ENCODE measurements at places on chromosomes 6 and 20. TPM values are rescaled to one million over a fixed set of nuclear protein-coding genes. Genes with fewer than 3 reads are reported as not detected.

Gene GPR63
- total RNA-seq, result 0.27 TPM

Gene OTOR
- total RNA-seq, result not detected

Gene TAAR2
- total RNA-seq, result not detected

Gene KCNK16
- not detected for total RNA-seq

Gene CST4
- not detected for total RNA-seq

Gene RHAG
- not detected for total RNA-seq

Gene WDR46
- 74.7 TPM for total RNA-seq

Gene RPS6KA2
- 14.9 TPM for total RNA-seq

Gene SIM1
- 29.7 TPM for total RNA-seq

Gene ASCC3
- 70.0 TPM for total RNA-seq

Gene STX11
- total RNA-seq, result 1.9 TPM

GRCh38 chr6:145669627-145670034 is 65.7 kb downstream of the EPM2A start:
- peak; percentile 59 for DNase-seq

- no peak for DNase-seq
Measured at GRCh38 chr20:51237791-51238190, 214.9 kb upstream of the KCNG1 start.

- DNase-seq, result no peak
Measured at GRCh38 chr6:38375341-38375740, 264.4 kb downstream of the BTBD9 start.

- DNase-seq, result no peak
Measured at GRCh38 chr6:27604986-27605385, 132.1 kb upstream of the ZNF184 start.

- DNase-seq, result no peak
Measured at GRCh38 chr6:149385998-149386646, 13.9 kb upstream of the SUMO4 start.

- DNase-seq, result no peak
Measured at GRCh38 chr20:62650551-62651284, 8.4 kb downstream of the SLCO4A1 start.

DNA sequence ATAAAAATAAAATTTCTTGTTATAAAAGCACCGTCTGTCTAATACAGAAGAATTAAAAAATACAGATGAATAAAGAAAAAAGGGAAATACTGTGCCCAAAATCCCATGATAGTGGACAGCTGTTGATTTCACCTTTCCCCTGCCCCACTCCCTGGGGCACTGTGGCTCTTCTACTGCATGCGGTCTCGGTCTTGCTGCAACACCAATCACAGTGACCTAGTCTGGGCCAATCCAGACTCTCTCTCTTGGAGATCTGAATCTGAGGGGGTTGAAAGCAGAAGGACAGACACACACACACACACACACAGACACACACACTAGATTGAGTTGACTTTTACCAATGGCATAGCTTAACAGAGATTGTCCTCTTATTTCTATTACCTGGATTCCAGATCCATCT is 70.5 kb upstream of the FYN start:
- DNase-seq, result no peak

DNA sequence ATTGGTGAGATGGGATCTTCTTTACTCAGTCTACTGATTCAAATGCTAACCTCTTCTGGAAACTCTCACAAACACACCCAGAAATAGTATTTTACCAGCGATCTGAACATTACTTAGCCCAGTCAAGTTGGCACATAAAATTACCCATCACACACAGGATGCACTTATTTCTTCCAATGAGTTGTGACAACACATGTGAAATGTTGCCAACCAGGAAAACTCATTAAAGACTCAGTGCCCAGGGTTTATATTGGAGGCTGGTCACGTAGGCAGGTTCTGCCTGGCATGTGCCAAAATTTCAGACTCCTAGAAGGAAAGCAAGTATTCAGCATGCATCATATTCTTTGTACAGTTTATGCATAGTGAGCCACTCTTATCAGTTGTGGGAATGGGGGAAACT is 443.3 kb downstream of the EPM2A start:
- no peak for DNase-seq

DNA sequence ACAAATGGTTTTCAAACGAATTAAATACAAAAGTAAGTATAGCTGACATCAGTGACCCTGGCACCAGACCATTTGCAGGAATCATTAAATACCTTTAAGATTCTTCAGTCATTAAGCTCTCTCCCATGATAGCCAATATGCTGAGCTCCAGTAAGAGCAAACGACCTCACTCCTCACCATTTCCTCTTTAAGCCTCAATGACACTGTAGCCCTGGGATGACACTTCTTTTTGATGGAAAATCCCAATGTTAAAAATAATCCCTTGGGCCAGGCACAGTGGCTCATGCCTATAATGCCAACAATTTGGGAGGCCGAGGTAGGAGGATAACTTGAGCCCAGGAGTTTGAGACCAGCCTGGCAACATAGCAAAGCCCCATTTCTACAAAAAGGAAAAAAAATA is 3.3 kb upstream of the SGK1 start:
- DNase-seq, result no peak

GRCh38 chr6:32622545-32623401 is 14.4 kb upstream of the HLA-DQA1 start:
- DNase-seq, result peak; percentile 31

DNA sequence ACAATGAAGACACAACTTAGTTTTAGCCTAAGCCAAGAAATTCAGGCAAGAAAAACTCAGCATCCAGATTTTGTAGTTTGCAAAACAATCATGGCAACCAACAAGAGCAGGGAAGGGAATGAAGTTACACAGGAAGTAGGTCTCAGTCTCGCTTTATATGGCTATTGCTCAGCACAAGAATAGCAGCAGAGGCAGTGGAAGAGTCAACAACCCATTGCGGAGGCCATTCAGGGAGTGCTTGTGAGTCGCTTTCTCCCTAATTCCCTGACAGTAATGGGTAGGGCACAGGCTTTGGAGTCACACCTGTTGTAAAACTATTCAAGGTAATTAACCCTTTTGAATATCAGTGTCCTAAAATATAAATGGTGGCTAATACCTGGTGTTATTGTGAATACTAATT is 238.5 kb downstream of the HDGFL1 start:
- no peak for DNase-seq

DNA sequence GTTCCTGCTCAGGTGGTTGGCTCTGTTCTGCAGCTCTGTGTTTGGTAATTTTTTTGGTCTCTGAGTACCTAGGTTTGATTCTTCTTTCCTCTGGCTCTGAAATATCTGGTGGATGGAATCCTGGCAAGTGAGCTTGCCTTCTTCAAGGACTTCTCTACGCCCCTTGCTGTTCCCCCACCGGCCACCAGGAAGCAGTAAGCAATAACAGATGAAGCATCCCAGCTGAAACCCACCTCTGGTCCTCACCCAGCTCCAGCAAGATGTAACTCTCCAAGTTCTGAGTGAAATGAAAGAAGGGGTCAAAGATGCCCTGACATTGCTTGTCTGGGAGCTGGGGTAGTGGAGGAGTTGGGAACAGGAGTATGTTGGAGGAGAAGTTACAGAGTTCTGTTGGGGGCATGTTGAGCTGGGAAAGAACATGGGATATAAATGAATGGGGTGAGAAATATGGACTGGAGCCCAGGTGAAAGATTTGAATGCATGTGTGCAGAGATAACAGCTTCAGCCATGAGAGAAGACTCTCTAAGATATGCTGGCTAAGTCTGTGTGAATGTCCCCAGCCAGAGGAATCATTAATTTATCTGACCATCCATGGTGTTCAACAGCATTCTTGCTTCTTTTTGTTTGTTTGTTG is 51.3 kb upstream of the GLP1R start:
- DNase-seq, result peak; percentile 3

DNA sequence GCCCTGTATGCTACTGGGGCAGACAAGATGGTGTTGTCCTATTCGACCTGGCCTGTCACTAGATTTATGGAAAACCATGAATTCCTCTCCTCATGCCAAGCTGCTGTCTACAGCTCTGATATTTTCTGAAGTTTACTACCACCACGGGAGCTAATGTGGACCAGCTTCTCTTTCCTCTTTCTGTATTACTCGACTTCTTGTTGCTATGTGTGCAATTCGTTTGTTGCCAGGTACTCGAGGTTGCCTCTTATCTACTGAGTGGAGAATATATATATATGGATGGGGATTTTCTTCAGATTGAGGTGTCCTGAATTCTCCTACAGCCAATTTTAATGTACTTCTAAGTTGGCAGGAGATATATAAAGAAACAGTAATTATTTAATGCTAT is 34.7 kb downstream of the MAN1A1 start:
- DNase-seq, result no peak

DNA sequence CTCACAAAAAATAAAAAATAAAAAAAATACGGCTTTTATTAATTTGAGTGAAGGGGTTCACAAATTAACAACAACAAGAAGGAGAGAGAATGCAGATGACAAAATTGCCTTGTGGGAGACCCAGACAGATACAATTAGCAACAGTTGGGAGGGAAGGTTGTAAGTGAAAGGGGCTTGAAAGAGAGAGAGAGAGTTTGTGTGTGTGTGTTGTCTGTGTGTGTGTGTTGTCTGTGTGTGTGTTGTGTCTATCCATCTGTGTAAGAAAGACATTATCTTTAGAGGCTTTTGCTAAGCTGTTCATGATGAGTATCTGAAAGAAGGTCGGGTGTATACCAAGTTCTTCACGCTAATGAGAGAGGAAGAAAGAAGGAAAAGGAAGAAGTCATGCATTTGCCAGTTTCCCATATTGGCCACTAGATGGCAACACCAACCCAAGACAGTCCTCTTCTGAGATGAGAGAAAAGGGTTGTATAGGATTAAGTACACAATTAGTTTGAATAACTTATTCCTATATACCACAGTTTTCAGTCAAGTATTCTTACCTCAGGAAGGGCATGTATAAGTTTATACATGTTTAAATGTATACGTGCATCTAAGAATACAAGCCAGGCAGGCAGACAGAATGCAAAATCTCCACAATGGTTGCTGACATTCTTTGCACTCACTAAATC is 63.7 kb upstream of the CD2AP start:
- peak; percentile 71 for DNase-seq

GRCh38 chr20:45406260-45407066 is 1.6 kb upstream of the DBNDD2 start:
- DNase-seq, result peak; percentile 24

- DNase-seq, result peak; percentile 31
Measured at GRCh38 chr6:5463690-5464089, 202.4 kb downstream of the FARS2 start.

- DNase-seq, result no peak
Measured at GRCh38 chr6:84788689-84789088, 24.3 kb upstream of the TBX18 start.

- no peak for DNase-seq
Measured at GRCh38 chr20:51490635-51491034, 51.9 kb downstream of the NFATC2 start.

GRCh38 chr6:143328876-143329275 is 121.6 kb downstream of the ADAT2 start:
- DNase-seq, result no peak

- peak; percentile 1 for DNase-seq
Measured at GRCh38 chr20:43188234-43188653, 1.5 kb downstream of the PTPRT start.

- DNase-seq, result no peak
Measured at GRCh38 chr6:47854971-47855370, 73.1 kb downstream of the OPN5 start.

GRCh38 chr20:36881888-36882287 is 6.0 kb downstream of the TLDC2 start:
- DNase-seq, result peak; percentile 41

- peak; percentile 61 for DNase-seq
Measured at GRCh38 chr20:44979090-44979621, 12.8 kb downstream of the STK4 start.

DNA sequence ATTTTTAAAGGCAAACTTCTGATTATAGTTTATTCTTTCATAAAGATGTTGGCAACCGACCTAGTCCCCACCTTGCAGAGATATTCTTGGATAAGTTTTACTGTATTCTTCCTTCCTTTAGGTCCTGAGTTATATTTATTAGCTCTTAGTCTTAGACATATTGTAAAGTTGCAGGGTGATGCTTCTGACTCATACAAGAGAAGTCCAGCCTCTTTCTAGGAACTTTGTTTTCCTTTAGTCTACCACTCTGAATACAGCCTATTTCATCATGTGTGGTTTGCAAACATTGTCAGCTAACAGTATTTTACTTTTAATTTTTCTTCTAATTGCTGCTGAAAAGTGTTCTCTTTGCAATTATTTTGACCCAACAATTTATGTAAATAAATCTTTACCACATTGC is 686.7 kb downstream of the COL12A1 start:
- peak; percentile 24 for DNase-seq

DNA sequence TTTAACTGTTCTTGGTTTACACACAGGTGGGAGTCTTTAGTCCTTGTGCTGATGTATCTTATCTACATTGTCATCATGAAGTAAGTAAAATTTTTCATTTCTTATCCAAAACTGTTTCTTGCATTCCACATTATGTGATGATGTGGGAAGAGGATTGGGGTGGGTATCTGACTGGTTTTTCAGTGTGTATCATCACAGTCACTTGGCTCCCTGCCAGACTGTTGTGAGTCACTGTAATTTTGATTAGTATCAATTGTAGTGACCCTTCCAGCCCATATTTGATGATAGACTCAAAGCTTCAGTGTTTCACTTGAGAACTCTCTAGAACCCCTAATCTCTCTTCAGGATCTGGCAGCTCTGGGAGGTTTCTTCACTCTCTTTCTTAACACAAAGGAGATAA is 84.5 kb upstream of the RIN2 start:
- no peak for DNase-seq

DNA sequence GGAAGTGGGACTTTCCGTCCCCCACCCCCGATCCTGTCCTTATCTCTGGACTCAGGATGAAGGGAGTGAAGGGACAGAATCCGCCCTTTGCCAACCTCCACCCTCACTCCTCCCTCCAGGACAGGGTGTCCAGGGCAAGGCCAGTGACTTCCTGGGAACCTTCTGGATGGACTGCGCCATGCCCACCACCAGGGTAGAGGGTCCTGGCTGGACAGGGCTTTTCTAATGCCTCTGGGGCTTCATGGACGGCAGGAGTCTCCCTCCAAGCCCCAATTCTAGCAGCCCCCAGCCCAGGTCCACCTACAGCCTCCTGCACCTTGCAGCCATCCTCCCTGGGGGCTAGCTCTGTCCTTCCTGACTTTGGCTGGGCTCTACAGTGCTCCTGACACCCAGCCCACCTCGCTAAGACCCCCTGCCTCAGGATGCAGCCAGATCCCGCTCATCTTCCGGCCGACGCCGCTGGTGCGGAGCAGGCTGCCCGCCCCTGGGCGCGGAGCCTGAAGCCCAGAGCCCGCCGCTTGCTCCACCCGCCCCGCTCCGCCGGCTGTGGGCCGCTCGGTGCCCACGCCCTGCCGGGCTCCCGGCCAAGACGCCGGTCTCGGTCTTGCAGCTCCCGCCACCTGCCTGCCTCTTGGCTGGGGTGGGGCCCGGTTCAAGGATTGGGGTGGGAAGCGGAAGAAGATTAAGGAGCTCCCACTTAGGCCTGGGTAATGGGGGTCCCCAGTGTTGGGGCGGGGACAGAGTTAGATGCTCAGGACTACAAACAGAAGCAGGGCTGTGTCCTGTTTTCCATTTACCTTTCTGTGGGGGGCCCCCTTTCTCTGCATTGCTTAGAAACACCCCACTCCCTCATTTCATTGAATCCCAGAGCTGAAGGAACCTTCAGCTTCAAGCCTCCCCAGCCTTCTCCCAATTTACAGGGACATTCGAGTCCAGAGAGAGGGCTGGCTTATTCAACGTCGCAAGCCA is 72.8 kb downstream of the MDGA1 start:
- DNase-seq, result peak; percentile 64

All from myocyte (in vitro differentiated cells).